ENCODE measurements at places on chromosomes 1 and 21.

DNA sequence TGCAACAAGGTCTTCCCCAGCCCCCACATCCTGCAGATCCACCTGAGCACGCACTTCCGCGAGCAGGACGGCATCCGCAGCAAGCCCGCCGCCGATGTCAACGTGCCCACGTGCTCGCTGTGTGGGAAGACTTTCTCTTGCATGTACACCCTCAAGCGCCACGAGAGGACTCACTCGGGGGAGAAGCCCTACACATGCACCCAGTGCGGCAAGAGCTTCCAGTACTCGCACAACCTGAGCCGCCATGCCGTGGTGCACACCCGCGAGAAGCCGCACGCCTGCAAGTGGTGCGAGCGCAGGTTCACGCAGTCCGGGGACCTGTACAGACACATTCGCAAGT, 3.8 kb downstream of the ZBTB18 start:
- DNase-seq: peak; percentile 52

DNA sequence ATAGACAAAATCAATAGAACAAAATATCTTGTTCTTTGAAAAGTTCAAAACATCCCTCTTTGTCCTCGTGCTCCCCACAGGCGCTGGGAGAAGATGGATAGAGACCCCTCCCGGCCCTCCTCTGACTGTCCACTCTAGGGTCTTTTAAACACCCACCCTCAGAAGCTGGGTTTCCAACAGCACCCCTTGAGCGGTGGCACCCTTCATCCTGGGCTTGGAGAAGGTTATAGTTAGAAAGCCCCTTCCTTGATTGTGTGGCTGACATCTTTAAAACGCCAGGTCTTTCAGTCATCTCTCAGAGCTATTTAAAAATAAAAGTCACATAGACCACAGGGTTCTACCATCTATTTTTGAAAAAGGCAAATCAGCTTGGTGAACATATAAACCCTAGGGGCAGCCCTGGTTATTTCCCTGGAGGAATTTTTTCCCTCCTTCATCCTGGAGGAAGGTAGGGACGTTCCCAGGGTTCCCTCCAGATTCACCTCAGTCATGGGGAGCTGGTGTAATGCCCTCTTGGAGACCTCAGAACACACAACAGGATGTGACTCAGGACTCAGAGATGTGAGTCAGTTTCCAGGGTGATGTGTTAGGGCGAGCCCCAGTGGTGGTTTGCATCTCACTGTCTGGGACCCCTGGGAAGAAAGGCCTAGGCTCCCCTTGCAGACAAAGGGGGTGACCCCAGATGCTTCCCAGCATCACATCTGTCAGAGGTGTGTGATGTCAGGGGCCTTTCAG, 138.5 kb downstream of the CLIC6 start:
- no peak for DNase-seq

- no peak for DNase-seq
Observed at GRCh38 chr1:161298116-161298515, 11.7 kb downstream of the MPZ start.

DNA sequence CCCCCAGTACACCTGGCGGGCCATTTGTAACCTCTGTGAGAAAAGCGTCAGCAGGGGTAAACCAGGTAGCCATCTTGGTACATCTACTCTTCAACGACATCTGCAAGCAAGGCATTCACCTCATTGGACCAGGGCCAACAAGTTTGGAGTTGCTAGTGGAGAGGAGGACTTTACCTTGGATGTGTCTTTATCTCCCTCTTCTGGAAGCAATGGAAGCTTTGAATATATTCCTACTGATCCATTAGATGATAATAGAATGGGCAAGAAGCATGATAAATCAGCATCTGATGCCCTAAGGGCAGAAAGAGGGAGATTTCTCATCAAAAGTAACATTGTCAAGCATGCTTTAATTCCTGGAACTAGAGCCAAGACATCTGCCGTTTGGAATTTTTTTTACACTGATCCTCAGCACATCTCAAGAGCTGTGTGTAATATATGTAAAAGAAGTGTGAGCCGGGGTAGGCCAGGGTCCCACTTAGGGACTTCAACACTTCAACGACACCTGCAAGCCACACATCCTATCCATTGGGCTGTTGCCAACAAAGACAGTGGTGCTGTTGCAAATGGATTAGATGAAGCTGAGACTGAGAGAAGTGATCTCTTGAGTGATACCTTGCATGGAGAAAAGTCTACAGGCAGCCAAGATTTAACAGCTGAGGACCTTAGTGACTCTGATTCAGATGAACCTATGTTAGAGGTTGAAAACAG, 2.7 kb downstream of the ZBED6 start:
- no peak for DNase-seq

DNA sequence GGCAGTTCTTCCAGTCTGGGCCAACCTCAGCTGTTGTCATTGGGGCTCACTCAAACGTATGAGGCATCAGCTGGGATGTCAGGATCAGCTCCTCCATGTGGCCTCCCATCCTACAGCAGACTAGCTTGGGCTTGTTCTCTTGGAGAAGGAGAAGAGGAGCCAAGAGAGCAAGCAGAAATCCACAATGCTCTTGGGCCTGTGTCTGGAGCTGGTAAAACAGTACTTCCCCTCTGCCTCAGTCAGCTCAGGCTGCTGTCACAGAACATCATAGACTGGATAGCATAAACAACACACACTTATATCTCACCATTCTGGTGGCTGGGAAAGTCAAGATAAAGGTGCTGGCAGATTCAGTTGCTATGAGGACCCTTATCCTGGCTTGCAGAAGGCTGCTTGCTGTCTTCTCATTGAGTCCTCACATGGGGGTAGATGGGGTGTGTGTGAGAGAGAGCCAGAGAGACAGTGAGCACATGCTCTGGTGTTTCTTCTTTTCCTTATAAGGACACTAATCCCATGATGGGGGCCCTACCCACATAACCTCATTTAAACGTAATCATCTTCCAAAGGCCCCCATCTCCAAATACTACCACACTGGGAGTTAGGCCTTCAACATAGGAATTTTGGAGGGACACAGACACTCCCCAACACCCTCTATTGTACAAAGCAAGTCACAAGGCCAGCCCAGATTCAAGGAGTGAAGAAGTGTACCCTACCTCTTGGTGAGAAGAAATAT, 16.3 kb upstream of the DNAJC6 start:
- no peak for DNase-seq

DNA sequence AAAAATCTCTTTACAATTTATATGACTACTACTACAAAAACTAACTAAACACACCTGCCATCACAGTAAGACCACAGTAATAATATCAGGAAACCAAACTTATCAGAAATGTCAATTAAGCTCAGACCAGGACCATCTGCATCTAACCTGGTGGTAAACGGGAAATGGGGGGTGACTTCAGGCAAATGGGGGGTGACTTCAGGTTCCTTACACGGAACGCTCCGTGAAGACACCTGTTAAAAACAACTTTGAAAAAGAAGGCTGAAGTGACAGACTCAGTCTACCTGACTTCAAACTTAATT, 15.8 kb downstream of the PRDM15 start:
- DNase-seq: no peak

- DNase-seq: no peak
Observed at GRCh38 chr1:231612393-231613089, 14.0 kb upstream of the DISC1 start.

DNA sequence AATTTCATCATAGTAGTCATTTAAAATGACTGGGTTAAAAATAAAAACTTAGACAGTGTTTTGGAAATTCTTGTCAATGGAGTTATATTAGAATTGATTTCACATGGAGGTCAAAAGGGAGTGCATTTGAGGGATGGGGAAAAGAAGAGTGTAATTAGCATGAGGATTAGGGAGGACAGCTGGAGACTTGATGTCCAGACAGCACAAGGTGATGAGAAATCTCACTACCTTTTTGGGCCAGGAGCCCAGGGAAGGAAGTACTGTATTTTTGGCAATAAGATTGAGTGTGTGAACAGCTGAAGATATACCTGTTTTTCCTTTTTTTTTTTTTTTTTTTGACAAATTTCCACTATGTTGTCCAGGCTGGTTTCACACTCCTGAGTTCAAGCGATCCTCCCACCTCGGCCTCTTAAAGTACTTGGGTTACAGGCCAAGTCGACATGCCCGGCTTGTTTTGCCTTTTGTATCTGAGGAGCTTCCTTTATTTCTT, 163.6 kb downstream of the PAPPA2 start:
- no peak for DNase-seq

DNA sequence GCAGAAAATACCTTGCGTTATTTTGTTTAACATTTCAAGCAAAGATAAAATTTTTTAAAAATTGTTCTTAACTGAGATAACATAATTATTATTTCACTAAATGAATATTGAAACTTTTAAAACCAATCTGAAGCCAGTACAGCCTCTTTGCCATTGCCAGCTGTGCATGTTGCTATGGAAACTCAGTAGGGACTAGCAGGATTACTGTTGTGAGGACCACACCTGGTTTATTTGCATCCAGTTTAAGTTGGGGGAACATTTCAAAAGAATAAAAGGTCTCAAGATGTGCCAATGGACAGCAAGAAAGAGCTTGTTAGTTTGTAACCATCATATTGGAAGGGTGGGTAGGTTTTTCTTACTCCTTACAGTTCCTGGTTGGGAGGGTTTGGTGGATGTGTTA, 80.7 kb downstream of the POU2F1 start:
- no peak for DNase-seq

- DNase-seq: no peak
Observed at GRCh38 chr1:59427155-59427554, 130.3 kb downstream of the FGGY start.

DNA sequence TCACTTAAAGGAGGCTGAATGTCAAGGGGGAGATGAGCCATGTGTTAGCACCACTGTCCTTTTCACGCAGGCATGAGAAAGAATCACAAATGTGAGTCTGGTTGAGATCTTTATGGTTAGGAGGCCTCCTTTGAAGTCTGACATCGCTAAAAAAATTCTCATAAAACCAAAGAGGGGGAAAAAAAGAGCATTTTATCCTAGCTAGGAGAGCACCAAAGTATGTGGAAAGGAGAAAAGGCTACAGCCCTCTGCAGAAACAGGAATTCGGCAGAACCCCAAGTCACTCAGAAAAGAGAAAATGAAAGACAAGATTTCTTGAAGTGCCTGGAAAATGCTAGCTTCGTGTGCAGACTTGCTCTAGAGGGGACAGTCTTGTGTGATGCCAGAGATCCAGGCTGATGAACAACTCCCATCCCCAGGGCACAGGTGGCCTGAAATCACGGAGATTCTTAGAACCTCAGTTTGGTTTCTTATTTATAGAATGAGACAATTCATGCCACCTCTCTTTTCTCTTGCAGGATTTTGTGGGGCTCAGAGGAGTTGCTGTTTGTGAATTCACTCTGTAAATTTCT, 61.5 kb downstream of the RUNX1 start:
- DNase-seq: no peak

DNA sequence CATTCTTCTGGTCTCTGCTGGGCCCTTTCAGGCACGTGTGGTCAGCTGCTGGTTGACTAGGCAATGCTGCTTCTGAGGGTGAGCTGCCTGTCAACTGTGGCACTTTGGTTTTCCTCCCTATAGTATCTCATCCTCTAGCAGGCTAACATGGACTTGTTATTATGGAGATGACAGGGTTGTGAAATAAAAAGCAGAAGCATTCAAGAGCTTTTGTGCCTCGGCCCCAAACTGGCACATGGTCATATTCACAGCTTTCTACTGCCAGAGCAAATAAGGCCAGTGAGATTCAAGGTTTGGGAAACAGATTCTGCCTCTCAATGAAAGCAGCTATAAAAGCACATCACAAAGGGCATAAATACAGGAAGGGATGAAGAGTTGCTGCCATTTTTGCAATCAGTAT, 1.6 kb upstream of the ZNF124 start:
- no peak for DNase-seq

- DNase-seq: peak; percentile 78
Observed at GRCh38 chr1:43530483-43531106, at the start of gene PTPRF. Gene PTPRF (plus strand): TSS chr1:43530883. CDS start chr1:43545076, 14,193 bp downstream.

DNA sequence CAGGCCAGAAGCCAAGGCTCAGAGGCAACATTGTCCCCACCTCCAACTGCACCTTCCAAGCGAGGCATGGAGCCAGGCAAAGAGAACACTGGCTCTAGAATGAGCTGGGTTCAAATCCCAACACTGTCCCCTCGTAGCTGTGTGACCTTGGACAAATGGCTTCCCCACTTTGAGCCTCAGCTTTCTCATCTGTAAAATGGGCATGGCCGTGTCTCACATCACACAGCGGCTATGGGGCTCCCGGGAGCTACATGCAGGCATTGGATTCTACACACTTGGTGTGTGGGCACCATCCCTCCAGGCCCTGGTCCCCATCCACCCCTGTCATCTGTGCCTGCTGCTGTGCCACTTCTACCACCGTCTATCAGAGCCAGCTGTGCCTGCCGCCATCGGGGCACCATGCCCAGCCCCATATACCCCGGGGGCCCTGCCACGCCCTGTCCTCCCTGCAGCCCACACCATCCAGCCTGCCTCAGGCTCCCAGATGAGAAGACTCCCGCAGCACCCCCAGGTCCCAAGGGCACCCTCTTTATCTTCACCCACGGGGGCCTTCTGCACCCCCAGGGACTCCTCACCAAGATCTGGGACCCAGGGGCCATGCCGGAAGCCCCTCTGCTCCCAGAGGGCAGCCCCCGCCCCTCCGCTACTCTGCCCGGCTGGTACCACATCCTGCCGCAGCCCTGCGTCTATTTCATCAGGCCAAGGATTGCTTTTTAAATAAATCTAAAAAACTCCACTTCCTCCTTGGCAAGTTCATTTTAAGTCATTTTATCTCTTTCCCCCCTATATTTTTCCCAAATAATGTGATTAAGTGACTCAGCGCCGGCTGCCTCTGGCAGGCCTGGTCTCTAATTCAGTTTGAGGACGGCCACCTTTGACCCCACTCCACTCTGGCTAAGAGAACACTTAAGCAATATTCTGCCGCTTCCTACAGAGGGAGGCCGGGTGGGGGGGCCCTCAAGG, 107.8 kb upstream of the TARDBP start:
- DNase-seq: no peak

DNA sequence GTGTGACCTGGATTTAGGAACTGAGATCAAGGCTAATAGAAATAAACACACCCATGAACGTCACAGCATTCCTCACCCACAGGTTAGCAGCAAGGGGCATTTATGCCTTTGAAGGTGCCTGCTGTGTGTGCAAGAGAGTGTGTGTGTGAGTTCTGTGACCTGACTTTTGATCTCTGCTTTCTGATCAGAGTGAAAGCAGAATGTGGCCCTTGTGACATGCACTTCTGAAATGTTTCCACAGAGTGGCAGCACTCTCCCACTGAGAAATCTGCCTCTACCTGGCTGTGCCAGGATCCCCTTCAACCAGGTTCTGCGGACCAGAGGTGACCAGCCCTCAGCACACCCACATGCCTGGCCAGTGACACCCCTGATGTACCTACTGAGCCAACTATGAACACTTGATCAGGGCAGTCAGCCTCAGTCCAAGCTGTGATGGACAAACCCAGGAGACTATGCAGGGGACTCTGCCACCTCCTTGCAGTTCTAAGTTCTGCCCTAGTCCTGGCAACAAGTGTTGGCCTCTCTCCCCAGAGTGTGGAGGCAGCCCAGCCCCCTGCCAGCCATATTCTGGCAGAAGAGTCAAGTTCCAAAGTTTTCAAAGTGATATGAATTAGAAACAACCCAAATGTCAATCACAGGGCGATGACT, 41.0 kb downstream of the RXRG start:
- DNase-seq: no peak

- no peak for DNase-seq
Observed at GRCh38 chr1:233598891-233599541, 14.9 kb upstream of the KCNK1 start.

- DNase-seq: no peak
Observed at GRCh38 chr1:87977145-87977544, 648.5 kb downstream of the LMO4 start.

GRCh38 chr1:91797164-91797563, 88.8 kb downstream of the TGFBR3 start:
- DNase-seq: no peak
